Neuronal stem cell (in vitro differentiated cells): ENCODE measurements at places on chromosomes 3 and 15.
A peak's percentile ranks its signal among the peaks of the same experiment; 100 is the strongest.

- DNase-seq, result no peak
These were observed 1127.8 kb downstream of the TUSC7 start for GRCh38 chr3:117837391-117837790.

- no peak for DNase-seq
These were observed 117.0 kb downstream of the SATB1 start for GRCh38 chr3:18308096-18308650.

DNA sequence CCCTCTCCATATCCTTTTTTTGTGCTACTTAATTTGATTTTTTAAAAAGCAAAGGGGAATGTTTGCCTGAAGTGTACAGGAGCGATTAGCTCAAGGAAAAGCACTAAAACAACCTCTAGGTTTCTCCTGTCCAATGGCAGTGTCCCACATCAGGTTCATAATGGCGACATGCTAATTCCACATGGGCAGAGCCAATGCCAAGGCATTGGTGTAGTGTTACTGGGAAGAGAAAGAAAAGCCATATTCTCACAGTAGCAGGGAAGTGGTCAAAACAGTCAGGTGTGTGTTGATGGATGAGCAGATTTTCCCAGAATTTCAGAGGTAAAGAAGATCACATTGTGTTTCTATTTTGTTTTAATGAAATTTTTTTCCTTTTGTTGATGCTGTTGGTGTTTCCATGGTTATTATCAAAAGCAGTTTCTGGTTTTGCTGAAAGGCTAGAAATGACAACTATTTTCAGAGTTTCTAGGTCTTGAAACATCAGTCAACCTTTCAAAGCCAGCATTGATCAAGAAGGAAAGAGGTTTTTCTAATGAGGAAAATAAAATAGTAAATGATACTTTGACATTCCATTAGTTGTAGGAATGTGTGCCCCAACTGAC is 65.2 kb downstream of the FNDC3B start:
- peak; percentile 66 for DNase-seq

- peak; percentile 59 for DNase-seq
These were observed 7.5 kb upstream of the CMTM6 start for GRCh38 chr3:32510075-32510724.

DNA sequence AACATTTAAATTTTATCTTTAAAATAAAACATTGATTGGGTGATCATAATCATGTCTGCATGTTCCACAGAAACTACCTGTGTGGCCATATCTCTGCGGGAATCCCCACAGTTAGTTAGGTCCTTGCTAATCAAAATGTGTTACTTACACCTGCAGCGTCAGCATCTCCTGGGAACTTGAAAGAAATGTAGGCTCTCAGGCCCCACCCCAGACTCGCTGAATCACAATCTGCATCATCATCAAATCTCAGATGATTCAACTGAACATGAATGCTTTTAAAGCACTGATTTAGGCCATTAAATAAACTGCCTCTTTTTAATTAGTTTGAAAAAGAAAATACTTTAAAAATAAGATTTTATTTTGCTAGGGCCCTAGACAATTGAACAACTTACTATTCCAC is 577.8 kb downstream of the PYDC2 start:
- no peak for DNase-seq

DNA sequence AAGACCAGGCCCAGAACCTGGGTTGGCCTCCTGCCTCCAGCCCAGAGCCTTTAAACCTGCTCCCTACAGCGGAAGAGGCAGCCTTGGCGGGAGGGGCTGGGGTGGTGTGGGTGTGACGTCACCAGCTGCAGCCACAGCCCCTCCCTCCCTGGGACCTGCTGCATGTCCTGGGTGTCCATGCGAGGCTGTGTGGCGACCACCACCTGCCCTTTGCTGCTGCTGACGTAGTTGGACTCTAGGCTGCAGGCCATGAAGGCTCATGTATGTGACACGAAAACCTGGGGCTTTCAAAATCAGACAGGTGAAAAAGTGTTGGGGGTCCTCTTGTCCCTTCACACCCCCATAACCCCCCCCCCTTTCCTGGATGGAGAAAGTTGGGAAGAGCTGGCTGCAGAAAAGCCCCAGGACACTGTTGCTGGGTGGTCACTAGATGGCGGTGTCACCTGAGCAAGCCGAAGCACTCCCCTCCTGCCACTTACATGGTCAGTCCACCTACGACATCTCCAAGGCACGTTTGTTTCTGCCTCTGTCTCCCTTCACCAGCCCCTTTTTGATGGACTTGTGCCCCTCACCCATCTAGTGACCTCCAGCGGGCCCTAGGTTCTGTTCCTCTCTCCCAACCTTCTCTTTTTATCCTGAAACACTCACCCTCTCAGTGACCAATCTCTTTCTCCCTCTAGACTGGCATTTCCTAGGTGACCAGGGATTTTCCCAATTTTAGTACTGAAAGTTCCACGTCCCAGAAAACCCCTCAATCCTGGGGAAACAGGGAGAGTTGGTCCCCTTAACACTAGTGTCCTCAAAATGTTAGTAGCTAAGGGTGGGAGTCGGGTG is 35.2 kb downstream of the SLC6A20 start:
- DNase-seq, result peak; percentile 38

GRCh38 chr3:58049143-58049785 is 41.0 kb downstream of the FLNB start:
- peak; percentile 62 for DNase-seq

DNA sequence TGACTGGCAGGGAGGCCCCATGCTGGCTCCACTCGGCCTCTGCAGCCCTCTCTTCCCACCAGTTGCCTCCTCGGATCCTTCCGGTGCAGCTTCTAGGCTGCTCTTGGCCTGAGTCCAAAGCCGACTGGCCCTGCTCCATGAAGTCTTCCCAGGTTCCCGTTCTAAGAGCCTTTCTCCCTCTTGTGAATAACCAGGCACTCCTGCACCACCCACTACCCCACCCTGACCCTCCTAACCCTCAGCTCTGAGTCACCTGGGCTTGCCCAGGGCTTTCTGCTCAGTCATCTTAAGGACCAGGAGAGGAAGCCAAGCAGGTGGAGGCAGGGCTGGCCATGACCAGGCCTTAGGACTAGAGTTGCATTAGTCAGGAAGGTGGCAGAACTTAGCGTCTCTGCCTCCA is 28.1 kb upstream of the CNBP start:
- no peak for DNase-seq
